ENCODE measurements at places on chromosomes 16 and 17. TPM values are rescaled to one million over a fixed set of nuclear protein-coding genes. Genes with fewer than 3 reads are reported as not detected.

Gene COIL
- total RNA-seq: 22.5 TPM

Gene HSD17B2
- 3.1 TPM for total RNA-seq

Gene NPIPB13
- 37.1 TPM for total RNA-seq

Gene CCDC154
- total RNA-seq: 3.9 TPM

Gene DOC2B
- total RNA-seq: 60.2 TPM

GRCh38 chr17:21291357-21291756 lies 6.8 kb downstream of the MAP2K3 start:
- peaks cover 3% of the 10 kb centered on the region for H3K27me3 ChIP-seq
- no peak overlapping the region for H3K4me3 ChIP-seq
- peaks cover 2% of the 10 kb centered on the region for H3K36me3 ChIP-seq
- peaks cover 15% of the 10 kb centered on the region for H3K4me1 ChIP-seq
- DNase-seq: no peak
- no peak overlapping the region for H3K27ac ChIP-seq

DNA sequence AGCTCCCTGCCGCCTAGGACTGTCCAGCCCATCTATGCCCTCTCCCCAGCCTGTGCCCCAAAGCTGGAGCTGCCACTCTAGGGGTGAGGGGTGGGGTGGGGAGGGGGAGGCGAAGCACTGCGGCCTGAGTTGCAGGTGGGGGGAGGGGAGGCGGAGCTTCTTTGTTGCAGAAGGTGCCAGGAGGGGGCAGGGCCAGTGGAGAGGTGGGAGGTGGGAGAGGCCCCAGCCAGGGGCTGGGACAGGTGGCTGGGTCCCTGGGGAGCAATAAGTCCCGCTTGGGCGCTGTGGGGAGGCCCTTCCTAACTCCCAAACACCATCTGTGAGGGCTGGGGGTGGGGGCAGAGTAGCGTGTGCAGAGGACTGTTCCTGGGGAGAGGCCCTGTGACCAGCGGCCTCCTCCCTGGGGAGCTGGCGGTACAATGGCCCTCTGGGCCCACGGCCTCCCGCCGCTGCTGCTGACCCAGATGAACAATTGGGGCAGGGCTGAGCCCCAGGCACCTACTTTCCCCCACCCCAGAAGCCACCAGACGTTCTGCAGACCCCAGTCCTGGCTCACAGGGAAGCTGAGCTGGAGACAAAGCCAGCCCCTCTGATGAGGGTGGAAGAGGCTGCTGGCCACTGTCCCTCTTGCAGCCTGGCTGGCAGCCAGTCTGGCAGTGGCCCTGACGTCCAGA lies 2.2 kb upstream of the NTN3 start:
- H3K27ac ChIP-seq: no peak overlapping the region
- no peak for DNase-seq
- peak overlapping the region; percentile 60 for H3K4me3 ChIP-seq
- no peaks in the 10 kb centered on the region for H3K36me3 ChIP-seq

- peaks cover 28% of the 10 kb centered on the region for H3K4me1 ChIP-seq
- DNase-seq: no peak
- H3K27ac ChIP-seq: peak overlapping the region; percentile 95
- H3K36me3 ChIP-seq: peaks cover 9% of the 10 kb centered on the region
Measured at GRCh38 chr17:75152523-75152921, 1.8 kb downstream of the JPT1 start.

DNA sequence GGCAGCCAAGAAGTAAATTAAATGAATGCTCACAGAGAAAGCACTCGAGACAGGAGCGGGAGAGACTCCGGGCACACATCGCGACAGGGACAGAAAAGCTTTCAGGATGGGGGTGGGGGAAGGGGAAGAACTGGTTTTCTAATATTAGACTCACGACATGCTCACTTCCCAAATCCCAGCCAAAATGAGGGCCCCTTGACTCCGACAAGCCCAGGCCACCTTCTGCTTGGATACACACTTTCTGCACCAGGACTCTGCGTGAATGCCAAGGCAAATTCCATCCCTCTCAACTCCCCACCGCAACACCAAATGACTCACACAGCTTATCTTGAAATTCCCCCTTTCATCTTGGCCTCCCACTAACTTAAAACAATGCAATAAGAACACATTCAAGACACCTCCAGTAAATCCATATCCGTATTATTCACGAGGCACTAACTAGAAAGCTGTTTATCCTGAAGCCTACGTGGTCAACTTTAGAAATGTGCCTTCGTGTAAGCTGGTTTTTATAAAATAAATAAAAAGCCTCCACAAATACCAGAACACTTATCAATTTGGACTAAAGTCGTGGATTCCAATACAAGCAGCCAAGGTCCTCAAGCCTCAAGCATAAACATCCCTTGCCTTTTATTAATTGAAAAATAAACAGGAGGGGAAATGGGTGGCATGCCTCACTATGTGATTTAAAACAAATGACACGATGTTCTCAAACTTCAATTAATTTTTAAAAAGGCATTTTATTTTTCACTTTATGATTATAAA lies 46.1 kb downstream of the NXN start:
- peak overlapping the region; percentile 94 for H3K27ac ChIP-seq
- DNase-seq: no peak
- H3K27me3 ChIP-seq: no peaks in the 10 kb centered on the region
- H3K4me3 ChIP-seq: peak overlapping the region; percentile 24

DNA sequence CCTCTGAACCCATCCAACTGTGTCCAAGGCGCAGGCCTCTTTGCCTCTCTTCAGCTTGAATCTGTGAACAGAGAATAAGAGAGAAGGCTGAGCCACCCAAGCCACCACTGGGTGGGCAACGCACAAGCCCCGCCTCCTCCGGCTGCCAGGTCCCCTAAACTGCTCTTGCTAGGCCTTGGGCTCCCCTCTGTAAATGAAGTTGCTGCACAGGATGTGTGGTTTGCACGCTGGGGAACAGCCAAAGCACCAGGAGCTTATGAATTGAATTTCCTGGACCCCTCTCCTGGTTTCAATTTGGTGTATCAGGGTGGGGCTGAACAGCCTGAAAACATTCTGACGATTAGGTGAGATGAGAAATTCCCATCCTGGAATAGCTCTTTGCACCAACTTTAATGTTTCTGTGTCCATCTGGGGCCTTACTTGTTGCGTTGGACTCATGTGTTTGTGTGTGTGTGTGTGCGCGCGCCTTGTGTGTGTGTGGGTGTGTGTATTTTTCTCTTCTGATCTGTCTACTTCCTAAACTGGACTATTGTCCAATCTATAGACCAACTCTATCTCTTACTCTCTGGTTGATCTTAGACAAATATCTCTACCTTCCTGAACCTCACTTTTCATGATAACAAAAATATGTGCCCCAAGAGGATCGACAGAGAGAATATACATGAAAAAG lies 2.3 kb downstream of the CCL1 start:
- no peaks in the 10 kb centered on the region for H3K36me3 ChIP-seq
- H3K27ac ChIP-seq: no peak overlapping the region
- no peak for DNase-seq

DNA sequence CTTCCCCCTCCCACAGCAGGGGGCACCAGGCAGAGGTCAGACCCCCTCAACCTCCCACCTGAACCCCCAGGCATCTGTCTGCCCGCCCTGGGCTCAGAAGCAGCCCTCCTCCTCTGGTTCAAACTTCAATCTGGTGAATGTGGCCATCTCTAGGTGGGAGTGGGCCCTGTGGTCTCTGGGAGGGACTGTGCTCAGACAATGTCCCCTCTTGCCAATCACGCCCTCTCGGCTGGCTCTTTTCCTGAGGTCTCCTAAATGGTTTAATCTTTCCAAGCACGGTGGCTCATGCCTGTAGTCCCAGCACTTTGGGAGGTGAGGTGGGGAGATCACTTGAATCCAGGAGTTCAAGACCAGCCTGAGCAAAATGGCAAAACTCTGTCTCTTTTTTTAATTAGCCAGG lies 15.2 kb downstream of the LITAF start:
- peak overlapping the region; percentile 28 for H3K27ac ChIP-seq
- no peak overlapping the region for H3K4me3 ChIP-seq
- H3K27me3 ChIP-seq: no peaks in the 10 kb centered on the region
- DNase-seq: no peak
- peaks cover under 1% of the 10 kb centered on the region for H3K4me1 ChIP-seq

GRCh38 chr17:30031214-30031869 lies 85.3 kb upstream of the NSRP1 start:
- H3K36me3 ChIP-seq: no peaks in the 10 kb centered on the region
- DNase-seq: no peak
- peaks cover 9% of the 10 kb centered on the region for H3K27me3 ChIP-seq
- no peak overlapping the region for H3K4me3 ChIP-seq
